ELR (cell line): ENCODE measurements at places on chromosomes 5 and 9.
A peak's percentile ranks its signal among the peaks of the same experiment; 100 is the strongest.

DNA sequence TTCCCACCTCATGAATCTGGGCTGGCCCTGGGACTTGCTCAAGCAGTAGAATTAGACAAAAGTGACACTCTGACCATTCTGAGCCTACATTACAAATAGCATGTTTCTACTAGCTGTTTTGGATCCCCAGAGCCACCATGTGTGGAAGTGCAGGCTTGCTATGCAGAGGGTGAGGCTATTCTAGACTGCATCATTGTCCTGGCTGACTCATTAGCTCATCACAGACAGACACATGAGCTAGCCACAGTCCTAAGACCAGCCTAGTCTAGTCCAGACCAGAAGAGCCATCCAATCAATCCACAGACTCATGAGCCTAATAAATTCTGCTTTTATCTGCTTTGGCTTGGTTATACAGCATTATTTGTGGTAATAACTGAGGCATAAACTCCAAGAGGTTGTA is 351.9 kb downstream of the PRELID2 start:
- DNase-seq, result peak; percentile 74

GRCh38 chr9:37575921-37576721 is at the start of gene FBXO10:
Gene FBXO10 (minus strand): TSS chr9:37576380. CDS start chr9:37541768, 34,612 bp downstream.
- DNase-seq, result peak; percentile 74

- DNase-seq, result no peak
Observed at GRCh38 chr5:77970891-77971290, 194.8 kb upstream of the TBCA start.

- DNase-seq, result peak; percentile 69
Observed at GRCh38 chr9:125634040-125634717, 72.8 kb downstream of the MAPKAP1 start.

GRCh38 chr9:89412951-89413350 is 85.0 kb downstream of the SEMA4D start:
- DNase-seq, result no peak

GRCh38 chr9:36161187-36161586 is 8.0 kb upstream of the CCIN start:
- DNase-seq, result peak; percentile 29

DNA sequence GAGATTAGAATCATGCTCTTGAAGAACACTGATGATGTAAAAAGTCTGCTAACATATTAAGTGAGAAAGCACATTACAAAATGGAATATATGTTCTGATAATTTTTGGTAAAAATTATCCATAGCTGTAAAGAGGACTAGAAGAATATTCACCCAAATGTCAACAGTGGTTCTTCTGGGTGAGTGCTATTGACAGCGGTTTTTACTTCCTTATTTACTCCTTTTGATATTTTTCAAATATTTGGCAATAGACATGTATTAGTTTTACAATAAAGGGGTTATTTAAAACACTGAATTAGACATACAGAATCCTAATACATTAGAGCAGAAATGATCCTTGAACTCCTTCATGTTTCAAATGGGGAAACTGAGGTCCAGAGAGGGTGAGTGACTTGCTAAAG is 26.9 kb upstream of the MEGF9 start:
- no peak for DNase-seq

GRCh38 chr5:104928906-104929520 is 1366.4 kb upstream of the NUDT12 start:
- no peak for DNase-seq

GRCh38 chr5:62608529-62609511 is 30.2 kb downstream of the LRRC70 start:
- DNase-seq, result no peak

DNA sequence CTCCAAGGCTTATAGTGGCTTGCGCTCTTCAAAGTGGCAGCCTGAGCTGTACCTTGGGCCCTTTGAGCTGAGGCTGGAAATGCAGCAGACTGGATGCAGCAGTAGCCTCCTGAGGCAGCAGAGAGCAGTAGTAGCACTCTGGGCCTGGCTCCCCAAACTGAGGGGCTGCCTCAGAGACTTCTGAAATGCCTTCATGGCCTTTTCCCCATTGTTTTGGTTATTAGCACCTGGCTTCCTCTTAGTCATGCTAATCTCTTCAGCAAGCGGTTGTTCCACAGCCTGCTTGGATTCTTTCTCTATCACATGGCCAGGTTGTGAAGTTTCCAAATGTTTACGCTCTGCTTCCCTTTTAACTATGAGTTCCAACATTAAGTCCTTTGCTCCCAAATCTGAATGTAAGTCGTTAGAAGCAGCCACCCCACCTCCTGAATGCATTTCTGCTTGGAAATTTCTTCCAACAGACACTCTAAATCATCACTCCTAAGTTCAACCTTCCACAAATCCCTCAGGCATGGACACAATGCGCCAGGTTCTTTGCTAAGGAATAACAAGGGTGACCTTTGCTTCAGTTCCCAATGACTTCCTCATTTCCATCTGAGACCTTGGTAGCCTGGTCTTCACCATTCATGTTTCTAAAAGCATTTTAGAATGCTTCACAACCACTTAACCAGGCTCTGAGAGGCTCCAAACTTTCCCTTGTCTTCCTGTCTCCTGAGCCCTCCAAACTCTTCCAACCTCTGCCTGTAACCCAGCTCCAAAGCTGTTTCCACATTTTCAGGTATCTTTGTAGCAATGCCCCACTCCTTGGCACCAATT is 145.8 kb downstream of the ZDHHC21 start:
- no peak for DNase-seq

DNA sequence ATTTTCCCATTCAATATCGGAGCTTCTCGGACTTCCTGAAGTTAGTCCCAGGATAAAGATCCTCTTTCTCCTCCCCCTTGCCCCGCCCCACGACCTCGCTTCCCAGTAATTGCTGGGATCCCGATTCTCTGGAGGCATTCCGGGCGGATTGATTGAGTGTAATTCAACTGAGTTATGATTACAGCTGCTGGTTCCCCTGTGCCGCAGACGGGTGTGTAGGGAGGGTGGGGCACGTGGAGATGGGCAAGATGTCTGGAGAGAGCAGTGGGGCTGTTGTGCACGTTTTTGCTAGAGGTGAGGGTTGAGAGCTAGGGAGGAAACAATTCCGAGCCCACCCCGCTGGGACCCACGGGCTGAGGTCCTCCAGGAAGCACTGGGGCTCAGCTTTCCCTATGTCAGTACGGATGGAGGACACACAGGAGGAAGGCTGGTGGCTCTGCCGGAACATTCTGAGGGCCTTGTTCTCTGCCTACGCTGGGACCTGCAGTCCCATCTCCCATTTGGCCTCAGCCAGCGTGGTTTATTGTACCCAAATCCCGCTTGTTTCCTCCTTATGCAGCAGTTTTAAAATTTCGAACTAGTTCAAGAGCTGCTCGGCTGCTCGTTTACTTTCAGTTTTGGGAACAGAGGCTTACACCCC is 2.4 kb upstream of the DMRT2 start:
- DNase-seq, result no peak

GRCh38 chr5:171578829-171579491 is 159.5 kb downstream of the FGF18 start:
- DNase-seq, result no peak

- DNase-seq, result peak; percentile 91
Observed at GRCh38 chr5:175814691-175815090, 56.7 kb upstream of the CPLX2 start.

- no peak for DNase-seq
Observed at GRCh38 chr9:93057703-93058354, 672 bp upstream of the SUSD3 start.

GRCh38 chr5:75142566-75143136 is 90.3 kb upstream of the GCNT4 start:
- DNase-seq, result no peak

GRCh38 chr5:149665416-149666175 is 64.5 kb upstream of the PPARGC1B start:
- DNase-seq, result no peak

- no peak for DNase-seq
Observed at GRCh38 chr5:30551618-30552017, 641.9 kb upstream of the CDH6 start.

- DNase-seq, result no peak
Observed at GRCh38 chr9:92974761-92975755, 27.7 kb downstream of the FGD3 start.

DNA sequence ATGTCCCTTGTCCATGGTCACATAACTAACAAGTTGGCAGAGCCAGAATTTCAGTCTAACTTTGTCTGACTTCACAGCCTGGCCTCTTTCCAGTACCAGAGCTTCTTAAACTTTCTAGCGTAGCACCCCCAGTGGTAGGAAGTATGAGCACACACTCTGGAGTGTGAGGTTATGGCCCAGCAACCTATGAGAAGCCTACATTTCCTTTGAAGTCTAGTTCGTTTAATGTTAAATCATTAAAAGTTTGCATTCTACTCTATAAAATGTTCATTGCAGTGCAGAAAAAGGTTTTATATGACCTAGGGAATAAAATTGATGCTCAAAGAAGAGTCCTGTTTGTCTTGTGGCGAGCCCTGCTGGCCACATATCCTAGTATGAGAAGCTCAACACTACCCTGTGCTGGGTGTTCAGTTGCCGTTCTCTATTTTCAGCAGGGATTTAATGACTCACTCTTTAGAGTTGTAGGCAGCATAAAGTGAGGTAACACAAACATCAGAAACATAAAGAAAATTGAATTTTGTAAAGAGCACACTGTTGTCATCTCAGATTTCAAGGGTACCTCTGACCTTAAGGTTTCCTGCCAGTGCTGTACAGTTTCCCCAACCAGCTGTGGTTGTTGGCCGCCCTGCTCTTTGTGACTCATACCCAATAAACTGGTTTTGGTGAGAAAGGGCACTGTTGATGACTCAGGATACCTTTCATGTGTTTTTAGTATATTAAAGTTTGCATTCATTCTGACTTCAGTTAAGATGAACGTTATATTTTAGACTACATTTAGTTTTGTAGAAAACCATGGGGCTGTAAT is 14.3 kb downstream of the MCCC2 start:
- DNase-seq, result peak; percentile 96

DNA sequence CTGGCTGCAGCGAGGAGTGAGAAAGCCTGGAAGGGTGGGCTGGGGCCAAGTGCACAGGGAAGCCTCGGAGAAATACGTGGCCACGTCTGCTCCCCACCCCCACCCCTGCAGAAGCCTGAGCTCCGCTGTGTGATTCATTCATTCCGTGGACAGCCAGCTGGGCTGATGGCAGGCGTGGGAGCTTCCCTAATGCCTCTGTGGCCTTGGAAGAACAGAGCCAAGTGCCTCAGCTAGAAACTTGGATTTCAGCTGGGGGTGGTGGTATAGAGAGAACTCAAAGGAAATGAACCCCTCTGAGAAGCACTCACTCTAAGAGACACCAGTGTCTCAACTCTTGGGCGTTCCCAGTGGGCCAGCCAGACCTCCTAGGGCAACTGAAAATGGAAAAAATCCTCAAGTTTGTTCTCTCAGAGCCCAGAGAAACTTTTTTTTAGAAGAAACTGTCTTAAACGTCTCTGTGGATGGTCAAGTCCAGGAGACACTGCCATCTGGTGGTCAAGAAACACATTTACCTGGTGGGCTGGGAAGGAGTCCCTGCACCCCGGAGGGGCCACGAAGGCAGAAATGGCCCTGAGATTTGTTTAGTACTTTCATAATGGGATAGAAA is 18.0 kb downstream of the ATOX1 start:
- DNase-seq, result peak; percentile 90

- no peak for DNase-seq
Observed at GRCh38 chr5:162107591-162107990, 40.0 kb downstream of the GABRG2 start.

DNA sequence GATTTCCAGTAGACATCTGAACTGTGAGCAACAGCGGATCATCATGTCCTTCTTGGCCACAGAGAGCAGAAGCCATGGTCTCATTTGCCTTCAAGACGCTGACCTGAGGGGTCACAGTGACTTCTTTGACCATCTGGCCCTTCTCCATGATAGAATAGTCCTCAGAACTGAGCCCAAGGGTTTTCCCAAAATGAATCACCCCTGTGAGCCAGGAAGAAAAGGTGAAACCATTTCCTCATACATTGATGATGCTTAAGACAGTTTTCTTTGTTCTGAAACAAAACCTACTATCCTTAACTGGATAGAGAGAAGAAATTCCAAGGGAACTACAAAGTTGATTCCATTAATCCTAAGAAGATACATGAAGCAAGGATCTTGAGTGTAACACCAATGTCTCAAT is 503.9 kb downstream of the CTNND2 start:
- DNase-seq, result no peak

DNA sequence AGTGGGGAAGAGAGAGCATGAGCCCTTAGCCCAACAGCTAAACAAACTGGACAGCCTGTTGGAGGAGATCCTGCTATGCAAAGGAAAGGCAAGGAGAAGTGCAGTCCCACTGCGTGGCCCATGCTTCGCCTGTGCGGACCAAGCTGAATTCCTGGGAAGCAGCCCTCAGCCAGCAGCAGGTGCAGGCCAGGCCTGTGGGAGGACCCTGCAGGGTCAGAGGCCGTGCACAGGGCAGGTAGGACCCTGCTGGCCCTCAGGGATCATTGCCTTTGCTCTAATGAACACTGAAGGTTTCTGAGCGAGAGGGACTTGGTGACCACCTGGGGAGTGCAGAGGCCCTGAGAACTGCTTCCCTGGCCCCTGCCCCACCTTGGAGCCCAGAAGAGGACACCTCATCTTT is 6.0 kb upstream of the SLC6A19 start:
- DNase-seq, result no peak

- no peak for DNase-seq
Observed at GRCh38 chr9:132898051-132898450, 19.4 kb downstream of the SPACA9 start.

GRCh38 chr9:25284365-25284764 is 393.9 kb downstream of the TUSC1 start:
- DNase-seq, result no peak

DNA sequence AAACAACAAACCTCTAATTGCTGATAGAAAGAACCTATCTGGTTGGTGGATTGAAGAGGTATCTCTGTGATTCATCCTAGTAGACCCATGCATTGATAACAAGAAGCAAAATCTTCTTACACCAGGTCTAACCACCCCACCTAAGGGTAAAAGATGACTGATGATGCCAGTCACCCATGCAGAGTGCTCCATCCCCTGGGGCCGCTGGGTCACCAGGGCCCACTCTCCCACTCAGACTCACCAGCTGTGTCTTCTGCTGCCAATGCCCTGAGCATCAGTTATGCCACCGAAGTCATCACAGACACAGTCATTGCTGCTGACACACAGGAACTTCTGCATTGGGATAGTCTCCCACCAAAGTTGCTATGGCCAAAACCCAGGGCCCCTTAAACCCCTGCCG is 44.7 kb upstream of the ERCC6L2 start:
- no peak for DNase-seq

DNA sequence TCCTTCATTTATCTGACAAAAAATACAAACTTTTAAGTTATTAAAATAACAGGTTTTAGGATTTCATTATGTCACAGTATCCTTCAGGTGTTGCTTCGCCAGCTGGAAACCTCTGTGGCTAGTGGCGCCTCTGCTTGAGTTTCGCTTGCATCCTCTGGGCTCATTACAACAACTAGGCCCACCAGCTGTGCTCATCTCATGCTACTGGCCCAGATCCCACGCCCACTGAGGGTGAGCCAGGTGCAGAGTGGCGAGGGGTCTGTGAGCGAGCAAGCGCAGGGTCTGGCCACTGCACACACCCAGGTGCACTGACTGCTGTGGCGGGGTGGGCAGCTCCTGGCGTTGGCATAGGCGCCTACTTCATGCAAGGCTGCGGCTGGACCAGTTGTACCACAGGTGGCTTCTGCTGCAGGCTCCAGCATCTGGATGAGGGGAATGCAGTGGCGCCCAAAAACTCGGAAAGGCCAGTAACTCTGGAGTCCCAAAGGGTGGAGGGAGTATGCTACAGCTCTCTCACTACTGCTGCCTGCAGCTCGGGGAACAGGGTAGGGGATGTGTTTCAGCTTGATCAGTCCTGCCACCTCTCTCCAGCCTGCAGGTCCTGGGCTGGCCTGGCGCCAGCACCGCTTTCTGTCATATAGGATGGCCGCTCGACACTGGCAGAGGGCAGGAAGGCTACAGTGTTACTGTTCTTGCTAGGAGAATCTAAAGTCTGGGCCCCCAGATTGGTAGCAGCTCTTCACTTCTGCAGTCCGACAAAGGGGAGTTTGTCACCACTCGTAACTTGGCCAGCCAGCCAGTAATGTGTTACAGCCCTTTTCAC is 452.1 kb downstream of the TUSC1 start:
- DNase-seq, result no peak
